Thoracic aorta (tissue), 2 donors: ENCODE measurements at places on chromosomes 5 and 9.
A peak's percentile ranks its signal among the peaks of the same experiment; 100 is the strongest.

GRCh38 chr5:110625376-110625999 lies 101.0 kb downstream of the TMEM232 start:
- no peak for DNase-seq
- H3K4me3 ChIP-seq: peak overlapping the region; percentile 19
- H3K4me1 ChIP-seq: peaks cover 3% of the 10 kb centered on the region

DNA sequence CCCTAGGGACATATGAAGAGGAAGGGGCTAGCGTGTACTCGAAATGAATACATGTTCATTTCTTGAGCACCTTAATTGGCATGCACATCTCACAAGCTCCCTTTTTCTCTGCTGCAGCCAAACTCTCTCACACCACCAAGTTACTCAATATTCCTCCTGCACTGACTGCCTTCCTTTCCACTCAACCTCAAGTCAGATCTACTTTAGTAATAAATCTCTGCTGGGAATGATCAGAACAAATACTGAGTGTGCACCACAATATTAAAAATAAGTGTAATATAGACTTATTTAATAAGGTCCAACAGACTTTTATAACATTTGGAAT lies 995.8 kb upstream of the WWC1 start:
- no peak for DNase-seq
- H3K27me3 ChIP-seq: no peaks in the 10 kb centered on the region
- H3K4me1 ChIP-seq: peaks cover 31% of the 10 kb centered on the region
- no peak overlapping the region for H3K4me3 ChIP-seq
- no peak overlapping the region for H3K27ac ChIP-seq

DNA sequence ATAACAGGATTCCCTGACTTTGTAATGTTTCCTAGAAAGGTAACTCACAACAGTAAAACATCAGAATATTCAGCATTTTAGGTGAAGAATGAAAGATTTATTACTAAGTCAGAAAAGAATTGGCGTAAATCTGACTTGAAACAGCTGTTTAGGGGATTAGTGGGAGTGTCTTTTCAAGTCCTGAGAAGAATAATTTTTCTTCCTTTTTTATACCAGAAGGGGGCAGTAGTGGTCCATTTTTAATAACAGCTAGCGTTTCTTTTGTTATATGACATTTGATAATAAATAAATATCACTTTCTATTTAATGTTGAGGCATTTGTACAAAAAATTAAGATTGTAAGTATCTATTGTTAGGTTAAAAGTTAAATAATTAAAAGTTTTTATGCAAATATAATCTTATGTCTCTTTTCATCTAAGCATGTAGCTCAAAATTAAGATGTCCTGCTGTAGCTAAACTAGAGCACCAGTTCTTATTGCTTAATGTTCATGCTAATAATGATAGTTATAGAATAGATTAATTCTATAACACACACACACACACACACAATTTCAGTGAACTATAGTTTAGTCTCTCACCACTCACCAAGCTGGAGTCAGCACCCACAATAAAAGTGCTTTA lies 258.7 kb upstream of the ARRDC3 start:
- no peaks in the 10 kb centered on the region for H3K27me3 ChIP-seq
- no peak for DNase-seq
- no peaks in the 10 kb centered on the region for H3K4me1 ChIP-seq

GRCh38 chr5:25892211-25892610 lies 1146.2 kb downstream of the CDH9 start:
- H3K4me3 ChIP-seq: no peak overlapping the region
- H3K27ac ChIP-seq: no peak overlapping the region
- no peak for DNase-seq

DNA sequence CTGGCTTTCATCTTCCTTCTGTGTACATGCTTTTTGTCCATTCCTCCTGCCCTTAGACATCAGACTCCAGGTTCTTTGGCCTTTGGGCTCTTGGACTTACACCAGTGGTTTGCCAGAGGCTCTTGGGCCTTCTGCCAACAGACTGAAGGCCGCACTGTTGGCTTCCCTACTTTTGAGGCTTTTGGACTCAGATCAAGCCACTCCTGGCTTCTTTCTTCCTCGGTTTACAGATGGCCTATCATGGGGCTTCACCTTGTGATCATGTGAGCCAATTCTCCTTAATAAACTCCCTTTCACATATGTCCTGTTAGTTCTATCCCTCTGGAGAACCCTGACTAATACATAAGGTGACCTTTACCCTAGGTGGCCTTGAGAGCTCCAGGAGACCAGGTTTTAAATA lies 189.1 kb upstream of the CCNG1 start:
- no peak overlapping the region for H3K27ac ChIP-seq
- H3K27me3 ChIP-seq: no peaks in the 10 kb centered on the region
- no peak overlapping the region for H3K4me3 ChIP-seq
- H3K4me1 ChIP-seq: no peaks in the 10 kb centered on the region
- no peak for DNase-seq

DNA sequence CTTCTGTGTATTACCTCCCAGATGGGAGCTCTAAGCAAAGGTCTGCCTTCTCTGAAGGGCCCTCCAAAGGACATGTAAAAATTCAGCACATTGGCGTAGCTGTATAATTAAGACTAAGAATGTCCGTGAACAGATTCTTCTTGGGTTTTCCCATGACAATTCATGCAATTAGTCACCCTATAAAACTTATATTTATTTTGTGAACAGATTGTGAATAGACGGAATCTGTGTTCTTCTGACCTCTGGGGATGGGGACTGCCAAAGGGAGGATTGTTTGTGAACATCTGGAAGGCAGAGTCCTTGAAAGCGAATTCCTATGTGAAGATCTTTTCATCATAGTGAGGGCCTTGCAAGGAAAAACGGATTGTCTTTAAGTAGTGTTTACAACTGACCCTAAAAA lies 111.3 kb downstream of the EGFLAM start:
- DNase-seq: no peak
- H3K27ac ChIP-seq: no peak overlapping the region
- no peaks in the 10 kb centered on the region for H3K27me3 ChIP-seq
- no peaks in the 10 kb centered on the region for H3K36me3 ChIP-seq

DNA sequence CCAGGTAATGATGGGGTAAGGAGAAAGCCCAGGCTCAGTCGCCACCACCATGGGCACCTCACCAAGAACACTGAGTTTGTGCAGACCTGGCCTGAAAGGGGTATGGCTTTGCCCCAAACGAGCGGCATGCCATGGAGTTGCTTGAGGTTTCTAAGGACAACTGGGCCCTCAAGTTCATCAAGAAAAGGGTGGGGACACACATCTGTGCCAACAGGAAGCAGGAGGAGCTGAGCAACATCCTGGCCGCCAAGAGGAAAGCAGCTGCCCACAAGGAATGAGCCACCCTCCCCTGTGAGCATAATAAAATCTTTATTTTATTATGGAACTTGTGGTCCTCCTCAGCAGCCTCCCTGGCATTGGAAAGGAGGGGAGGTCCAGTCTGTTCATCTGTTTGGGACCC lies 23.8 kb downstream of the CD14 start:
- H3K27ac ChIP-seq: no peak overlapping the region
- no peaks in the 10 kb centered on the region for H3K36me3 ChIP-seq
- H3K4me1 ChIP-seq: no peaks in the 10 kb centered on the region
- H3K4me3 ChIP-seq: no peak overlapping the region
- H3K27me3 ChIP-seq: no peaks in the 10 kb centered on the region

- no peak overlapping the region for H3K4me3 ChIP-seq
- H3K27ac ChIP-seq: no peak overlapping the region
- peaks cover 6% of the 10 kb centered on the region for H3K36me3 ChIP-seq
- H3K4me1 ChIP-seq: peaks cover 52% of the 10 kb centered on the region
- no peak for DNase-seq
Observed at GRCh38 chr9:136529516-136530460, 16.1 kb downstream of the NOTCH1 start.

DNA sequence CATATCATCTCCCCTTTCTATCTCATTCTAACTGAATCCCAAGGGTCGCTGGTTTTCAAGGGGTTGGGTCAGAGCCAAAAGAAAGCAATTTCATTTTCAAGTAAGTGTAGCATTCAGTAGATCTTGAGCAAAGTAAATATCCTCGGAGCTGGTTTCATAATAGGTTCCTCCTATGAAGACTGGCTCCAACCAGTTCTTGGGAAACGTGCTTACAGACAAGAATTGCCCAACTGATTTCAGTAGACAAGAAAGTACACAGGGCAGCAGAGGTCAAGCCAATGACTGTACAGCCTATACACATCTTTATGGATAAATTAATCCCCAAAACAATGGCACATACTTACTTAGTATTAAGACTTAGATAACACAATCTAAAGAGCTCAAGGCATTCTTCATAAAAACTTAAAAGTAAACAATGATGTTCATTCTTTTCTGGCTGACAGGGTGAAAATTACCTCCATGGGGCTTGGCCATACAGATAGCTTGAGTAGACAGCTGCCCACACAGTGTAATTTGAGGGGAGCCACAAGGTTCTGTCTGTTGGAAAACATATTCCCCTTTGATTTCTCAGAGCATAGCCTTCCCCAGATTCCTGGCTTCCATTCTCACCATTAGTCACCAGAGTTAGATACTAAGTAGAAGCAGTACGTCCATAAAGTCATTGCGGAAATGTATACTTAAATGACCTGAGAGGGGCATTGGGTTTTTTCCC lies 163.9 kb downstream of the ARRDC3 start:
- no peak overlapping the region for H3K27ac ChIP-seq
- H3K4me3 ChIP-seq: no peak overlapping the region
- H3K27me3 ChIP-seq: no peaks in the 10 kb centered on the region
- DNase-seq: no peak
- H3K36me3 ChIP-seq: no peaks in the 10 kb centered on the region
- no peaks in the 10 kb centered on the region for H3K4me1 ChIP-seq

DNA sequence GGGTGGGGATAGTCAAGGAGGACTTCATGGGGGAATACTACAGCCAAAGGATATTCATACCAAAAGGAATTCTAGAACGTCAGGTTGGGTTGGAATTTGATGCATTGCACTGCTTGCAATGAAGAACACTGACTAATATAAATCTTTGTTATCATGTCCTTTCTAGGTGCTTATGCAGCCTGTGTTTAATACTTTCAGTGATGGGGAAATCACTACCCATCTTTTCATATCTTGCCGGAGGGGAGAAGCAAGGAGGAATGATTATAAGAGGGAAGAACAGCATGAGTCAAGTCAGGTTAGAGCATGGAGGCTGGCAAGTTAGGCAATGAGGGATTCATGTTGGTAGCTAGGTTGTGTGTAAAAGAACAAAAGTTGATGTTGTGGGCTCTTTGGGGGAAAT lies 5.1 kb upstream of the CCDC69 start:
- peaks cover 5% of the 10 kb centered on the region for H3K4me1 ChIP-seq
- no peak overlapping the region for H3K4me3 ChIP-seq
- H3K27me3 ChIP-seq: no peaks in the 10 kb centered on the region
- no peaks in the 10 kb centered on the region for H3K36me3 ChIP-seq
- DNase-seq: no peak
- H3K27ac ChIP-seq: no peak overlapping the region

- no peaks in the 10 kb centered on the region for H3K36me3 ChIP-seq
- no peak for DNase-seq
- no peak overlapping the region for H3K27ac ChIP-seq
- H3K4me1 ChIP-seq: no peaks in the 10 kb centered on the region
- no peaks in the 10 kb centered on the region for H3K27me3 ChIP-seq
- H3K4me3 ChIP-seq: no peak overlapping the region
Observed at GRCh38 chr9:118268046-118268445, 563.8 kb downstream of the TLR4 start.

- H3K27me3 ChIP-seq: no peaks in the 10 kb centered on the region
- no peak overlapping the region for H3K27ac ChIP-seq
- H3K36me3 ChIP-seq: no peaks in the 10 kb centered on the region
- H3K4me1 ChIP-seq: no peaks in the 10 kb centered on the region
- DNase-seq: no peak
Observed at GRCh38 chr9:135229701-135230385, 142.4 kb downstream of the OLFM1 start.

DNA sequence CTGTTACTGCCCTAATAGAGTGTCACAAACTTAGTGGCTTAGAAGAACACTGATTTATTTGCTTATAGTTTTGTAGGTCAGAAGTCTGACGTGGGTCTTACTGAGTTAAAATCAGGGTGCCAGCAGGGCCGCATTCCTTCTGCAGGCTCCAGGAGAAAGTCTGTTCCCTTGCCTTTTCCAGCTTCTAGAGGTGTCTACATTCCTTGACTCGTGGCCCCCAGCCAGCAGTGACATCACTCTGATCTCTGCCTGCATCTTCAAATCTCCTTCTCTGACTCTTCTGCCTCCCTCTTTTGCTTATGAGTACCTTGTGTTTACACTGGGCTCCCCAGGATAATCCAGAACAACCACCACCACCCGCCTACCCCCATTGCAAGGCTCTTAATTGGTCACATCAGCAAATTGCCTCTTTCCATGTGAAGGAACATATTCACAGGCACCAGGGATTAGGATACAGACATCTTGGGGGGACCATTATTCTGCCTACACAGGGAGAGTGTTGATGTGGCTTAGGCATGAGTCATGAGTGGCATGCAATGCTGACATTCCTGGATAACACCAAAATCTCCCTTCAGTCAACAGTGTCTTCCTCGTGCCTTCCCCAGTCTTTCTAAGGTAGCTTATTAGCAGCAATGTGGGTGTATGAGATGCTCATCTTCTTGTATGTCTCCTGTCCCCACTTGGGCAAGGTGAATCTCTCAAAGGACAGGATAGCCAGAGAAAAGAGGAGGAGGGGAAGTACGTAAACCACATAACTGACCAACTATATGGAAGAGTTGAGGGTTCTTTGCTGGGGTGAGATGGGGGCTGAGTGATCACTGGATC lies 24.4 kb downstream of the CYFIP2 start:
- no peak overlapping the region for H3K27ac ChIP-seq
- H3K27me3 ChIP-seq: no peaks in the 10 kb centered on the region
- H3K4me1 ChIP-seq: no peaks in the 10 kb centered on the region
- peaks cover 4% of the 10 kb centered on the region for H3K36me3 ChIP-seq

- no peaks in the 10 kb centered on the region for H3K36me3 ChIP-seq
- no peaks in the 10 kb centered on the region for H3K4me1 ChIP-seq
- H3K27me3 ChIP-seq: no peaks in the 10 kb centered on the region
- no peak overlapping the region for H3K4me3 ChIP-seq
Observed at GRCh38 chr5:57476601-57477056, 6.0 kb downstream of the ACTBL2 start.

DNA sequence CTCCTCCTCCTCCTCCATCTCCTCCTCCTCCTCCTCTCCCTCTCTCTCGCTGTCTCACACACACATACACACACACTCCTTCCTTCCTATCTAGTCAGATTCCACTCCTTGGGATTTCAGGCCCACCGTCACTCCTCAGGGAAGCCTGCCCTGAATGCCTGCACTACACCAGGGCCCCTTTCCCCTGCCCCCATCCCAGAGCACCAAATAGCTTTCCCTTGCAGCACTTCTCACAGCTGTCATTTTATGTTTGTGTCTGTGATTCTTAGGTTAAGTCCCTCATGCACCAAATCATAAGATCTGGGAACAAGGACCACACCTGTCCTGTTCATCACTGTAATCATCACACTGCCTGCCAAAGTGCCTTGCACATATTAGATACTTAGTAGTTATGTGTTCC lies 86.5 kb upstream of the GABRP start:
- no peaks in the 10 kb centered on the region for H3K4me1 ChIP-seq
- no peaks in the 10 kb centered on the region for H3K27me3 ChIP-seq
- no peak for DNase-seq
- H3K27ac ChIP-seq: no peak overlapping the region
- no peaks in the 10 kb centered on the region for H3K36me3 ChIP-seq
